Heart right ventricle (tissue), 16 donors: ENCODE measurements at places on chromosomes 1 and 21.
A peak's percentile ranks its signal among the peaks of the same experiment; 100 is the strongest.

DNA sequence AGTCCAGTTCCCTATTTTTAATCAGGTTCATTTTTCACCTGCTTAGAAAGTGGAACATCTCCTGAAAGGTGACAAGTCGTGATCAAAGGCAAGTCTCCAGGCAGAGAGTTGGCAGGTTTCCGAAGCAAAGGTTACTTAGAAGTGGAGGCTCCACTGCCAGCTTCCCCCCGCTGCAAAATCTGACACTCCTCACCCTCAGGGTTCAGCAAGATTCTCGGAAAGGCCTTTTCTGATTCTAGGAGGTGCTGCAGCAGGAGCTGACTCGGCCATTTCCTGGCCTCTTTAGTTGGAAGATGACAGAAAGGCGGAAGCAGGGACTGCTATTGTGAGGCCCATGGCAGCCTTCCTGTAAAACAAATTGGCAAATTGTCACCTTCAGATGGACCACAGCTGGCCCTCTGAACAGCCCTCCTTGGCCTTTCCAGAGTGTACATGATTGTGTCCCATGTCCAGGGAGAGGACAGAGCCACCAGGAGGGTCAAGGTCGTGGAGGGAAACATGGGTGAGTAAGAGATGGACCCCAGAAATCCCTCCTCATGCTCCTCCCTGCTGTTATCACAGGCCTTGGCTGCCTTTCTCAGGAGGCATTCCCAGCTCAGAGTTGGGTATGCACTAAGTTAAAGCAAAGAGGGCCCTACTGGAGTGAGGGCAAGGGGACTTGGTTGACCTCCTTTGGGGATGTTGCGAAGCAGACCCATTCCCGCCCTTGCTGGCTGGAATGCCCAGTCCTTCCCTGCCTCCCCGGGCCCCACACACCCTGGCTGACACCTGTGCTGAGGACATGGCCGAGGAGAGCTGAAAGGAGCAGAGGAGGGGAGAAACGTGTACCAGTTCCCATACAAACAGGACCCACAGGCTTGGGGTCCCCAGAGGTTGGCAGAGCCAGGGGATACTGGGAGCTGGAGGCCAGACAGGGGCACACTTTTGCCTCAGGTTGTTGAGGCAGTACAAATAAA, 115.5 kb upstream of the IRF2BP2 start:
- peak; percentile 32 for DNase-seq

DNA sequence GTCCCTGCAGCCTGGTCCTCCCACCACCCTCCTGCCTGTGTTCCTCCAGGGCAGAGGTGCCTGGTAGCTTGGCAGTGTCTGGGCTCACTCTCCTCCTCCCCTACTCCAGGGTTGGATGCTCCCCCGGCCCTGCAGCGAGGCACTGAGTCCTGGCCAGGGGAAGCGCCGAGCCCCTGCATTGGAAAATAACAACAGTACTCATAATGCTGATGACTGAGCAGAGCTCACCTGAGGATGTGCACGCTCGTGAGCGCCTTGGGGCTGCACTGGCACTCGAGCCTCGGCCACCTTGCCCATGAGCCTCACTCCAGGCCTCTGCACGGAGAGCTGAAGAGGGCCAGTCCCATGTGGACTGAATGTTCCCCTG, 6.0 kb upstream of the ACTRT2 start:
- no peak for DNase-seq

DNA sequence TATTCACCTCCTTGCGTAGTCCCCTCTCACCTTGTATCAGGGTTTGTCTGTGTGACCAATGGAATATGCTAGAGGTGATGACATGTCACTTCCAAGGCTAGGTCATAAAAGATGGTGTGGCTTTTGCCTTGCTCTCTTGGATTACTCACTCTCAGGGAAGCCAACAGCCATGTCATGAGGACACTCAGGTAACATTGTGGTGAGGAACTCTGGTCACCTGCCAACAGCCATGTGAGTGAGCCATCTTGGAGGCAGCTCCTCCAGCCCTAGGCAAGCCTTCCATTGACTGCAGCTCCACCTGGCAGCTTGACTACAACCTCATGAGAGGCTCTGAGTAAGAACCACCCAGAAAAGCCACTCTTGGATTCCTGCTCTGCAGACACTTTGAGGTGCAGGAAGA, 11.0 kb upstream of the HEYL start:
- no peak for DNase-seq

- DNase-seq: no peak
Measured at GRCh38 chr1:118253053-118253915, 68.3 kb upstream of the SPAG17 start.

DNA sequence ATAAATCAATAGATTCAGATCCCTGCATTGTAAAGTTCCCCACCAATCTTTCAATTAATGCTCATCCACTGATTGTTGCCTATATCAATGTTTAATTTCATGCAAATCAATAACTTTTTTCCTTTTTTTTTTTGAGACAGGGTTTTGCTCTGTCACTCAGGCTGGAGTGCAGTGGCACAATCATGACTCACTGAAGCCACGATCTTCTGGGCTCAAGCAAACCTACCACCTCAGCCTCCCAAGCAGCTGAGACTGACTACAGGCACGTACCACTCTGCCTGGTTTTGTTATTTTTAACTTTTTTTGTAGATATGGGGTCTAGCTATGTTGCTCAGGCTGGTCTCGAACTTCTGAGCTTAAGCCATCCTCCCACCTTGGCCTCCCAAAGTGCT, 25.7 kb downstream of the DIO1 start:
- DNase-seq: no peak

- DNase-seq: no peak
Measured at GRCh38 chr1:203520315-203520714, 26.4 kb downstream of the OPTC start.

GRCh38 chr1:220809704-220810103, 23.0 kb downstream of the MTARC1 start:
- DNase-seq: no peak
